Stimulated activated CD4-positive, alpha-beta T cell treated with anti-CD3 and anti-CD28 coated beads, Interleukin-15, amount 100 ng/mL, for 1 hour (primary cell): ENCODE measurements at places on chromosomes 3 and 15.

DNA sequence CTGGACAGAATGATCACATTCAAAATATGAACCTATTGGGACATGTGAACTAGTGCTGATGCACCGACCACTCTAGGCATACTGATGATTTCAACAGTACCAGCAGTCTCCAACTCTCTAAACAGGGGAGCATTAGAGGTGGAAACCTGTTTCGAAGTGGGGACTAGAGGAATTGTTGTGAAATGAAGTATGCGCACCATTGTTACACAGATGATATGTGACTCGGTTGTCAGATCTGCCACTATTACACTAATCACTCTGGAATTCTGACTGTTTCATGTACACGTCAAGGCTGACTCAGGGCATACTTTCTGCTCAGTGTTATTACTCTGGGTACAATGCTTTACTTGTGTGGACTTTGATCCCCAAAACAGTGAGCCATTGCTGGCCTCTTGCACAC is 198.2 kb upstream of the UBE2E2 start:
- no peak for DNase-seq

DNA sequence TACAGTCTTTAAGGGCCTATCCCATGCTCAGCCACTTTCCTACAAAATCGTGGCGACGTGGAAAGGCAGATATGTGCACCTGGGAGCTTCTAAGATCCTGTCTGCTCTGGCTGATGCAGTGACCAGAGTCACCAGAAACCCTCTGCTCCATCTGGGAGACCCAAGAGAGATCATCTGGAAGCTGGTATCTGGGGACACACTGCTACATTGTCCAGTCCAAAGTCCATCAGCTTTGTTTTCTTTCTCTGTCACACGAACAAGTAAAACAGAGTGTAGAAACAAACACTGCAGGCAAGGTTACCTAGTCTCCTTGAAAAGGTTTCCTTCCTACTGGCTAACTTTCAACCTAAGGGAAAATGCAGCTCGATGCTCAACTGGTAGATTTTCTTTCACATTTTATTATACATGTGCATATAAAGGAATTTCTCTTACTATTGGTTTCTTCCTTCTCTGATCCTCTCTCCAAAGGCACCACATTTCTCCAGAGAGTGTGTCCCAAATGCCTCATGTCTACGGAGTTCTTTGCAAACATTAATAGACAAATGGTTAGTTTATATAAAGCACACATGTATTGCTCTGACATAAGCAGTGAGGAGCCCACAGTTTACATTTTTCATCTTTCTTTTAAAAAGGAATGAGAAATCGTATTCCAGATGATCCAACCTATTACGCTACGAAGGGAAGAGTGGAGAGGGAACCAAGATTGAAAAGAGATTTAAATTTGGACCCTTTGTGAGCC is 8.3 kb upstream of the GREM1 start:
- no peak for DNase-seq

DNA sequence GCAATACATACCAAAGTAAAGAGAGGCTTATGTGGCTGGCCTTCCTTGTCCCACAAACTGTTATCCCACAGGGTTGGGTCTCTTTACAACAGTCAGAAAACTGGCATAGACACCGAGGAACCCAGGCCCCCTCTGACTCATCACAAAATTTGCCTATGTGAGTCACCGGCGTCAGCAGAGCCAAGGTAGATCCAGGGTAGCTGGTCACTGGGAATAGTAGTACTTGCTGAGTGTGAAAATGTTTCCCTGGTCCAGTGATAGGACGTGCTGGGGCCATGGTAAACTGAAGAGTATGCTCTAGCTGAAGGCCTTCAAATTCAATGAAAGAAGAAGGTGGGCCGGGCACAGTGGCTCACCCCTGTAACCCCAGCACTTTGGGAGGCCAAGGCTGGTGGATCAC is 27.1 kb upstream of the SKIL start:
- DNase-seq, result no peak

- no peak for DNase-seq
Measured at GRCh38 chr3:32780735-32781210, 37.0 kb upstream of the TRIM71 start.

DNA sequence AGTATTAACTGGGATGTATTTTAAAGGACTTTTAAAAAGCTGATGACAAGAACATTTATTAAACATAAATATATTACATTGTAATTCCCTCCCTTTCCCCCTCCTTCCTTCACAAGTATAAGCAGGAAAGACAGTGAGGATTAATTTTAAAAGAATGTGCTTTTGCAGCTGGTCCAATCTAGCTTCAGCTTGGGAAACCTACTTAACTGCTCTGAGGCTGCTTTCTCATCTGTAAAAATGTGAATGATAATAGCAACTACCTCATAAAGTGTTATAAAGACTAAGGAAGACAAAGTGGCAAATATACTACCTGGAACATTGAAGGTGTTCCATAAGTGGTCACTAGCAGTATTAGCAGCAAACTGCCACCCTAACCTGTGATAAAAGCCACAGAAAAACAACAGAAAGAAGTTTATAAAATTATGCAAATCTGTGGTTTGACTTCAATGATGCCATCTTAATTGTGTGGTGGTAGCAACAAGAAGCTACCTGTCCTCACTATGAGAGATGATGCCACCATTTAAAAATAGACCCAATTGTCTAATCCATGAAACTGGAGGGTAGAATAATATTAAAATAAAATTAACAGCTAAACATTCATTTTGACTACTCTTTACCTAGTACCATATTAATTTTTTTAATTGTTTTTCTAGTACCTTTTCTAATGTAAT is 20.0 kb downstream of the DHX36 start:
- no peak for DNase-seq

DNA sequence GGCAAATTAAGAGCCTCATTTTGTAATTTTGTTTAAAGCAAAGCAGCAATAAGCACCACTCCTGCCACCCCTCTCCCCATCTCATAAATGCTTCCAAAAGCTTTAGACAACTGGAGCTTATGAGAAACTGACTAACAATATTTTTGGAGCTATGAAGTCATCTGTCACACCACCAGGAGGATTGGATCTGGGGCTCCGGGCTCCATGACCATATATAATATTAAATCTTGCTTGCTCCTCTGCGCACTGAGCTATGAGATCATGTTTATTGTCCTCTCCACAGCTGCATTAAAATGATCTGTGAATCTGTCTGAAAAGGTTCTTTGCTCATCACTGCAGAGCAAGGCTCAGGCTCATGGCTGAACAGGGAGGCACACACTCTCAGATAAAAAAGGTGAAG is 323.7 kb downstream of the ZNF621 start:
- no peak for DNase-seq

GRCh38 chr15:60155661-60156060 is 151.6 kb downstream of the FOXB1 start:
- no peak for DNase-seq

DNA sequence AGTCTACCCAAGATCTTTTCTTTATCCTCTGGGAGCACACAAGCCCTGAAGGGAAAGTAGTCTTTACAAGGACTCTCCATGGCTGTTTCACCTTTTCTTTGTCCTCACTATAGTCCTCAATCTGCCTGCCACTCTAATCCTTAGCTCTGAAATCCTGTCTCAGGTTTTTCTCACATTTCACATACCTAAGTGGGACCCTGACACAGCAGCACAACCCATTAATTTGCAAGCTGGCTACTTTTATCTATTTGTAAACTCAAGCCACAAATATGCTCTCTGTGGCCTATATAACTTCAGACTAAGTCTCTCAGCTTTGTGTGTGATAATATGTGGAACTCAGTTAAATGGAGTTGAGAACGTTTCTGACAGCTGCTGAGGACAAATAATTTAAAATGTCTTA is 19.8 kb downstream of the SIN3A start:
- no peak for DNase-seq

GRCh38 chr3:105480768-105481167 is 114.1 kb downstream of the ALCAM start:
- no peak for DNase-seq

- no peak for DNase-seq
Measured at GRCh38 chr3:175149675-175150074, 290.5 kb downstream of the NAALADL2 start.

DNA sequence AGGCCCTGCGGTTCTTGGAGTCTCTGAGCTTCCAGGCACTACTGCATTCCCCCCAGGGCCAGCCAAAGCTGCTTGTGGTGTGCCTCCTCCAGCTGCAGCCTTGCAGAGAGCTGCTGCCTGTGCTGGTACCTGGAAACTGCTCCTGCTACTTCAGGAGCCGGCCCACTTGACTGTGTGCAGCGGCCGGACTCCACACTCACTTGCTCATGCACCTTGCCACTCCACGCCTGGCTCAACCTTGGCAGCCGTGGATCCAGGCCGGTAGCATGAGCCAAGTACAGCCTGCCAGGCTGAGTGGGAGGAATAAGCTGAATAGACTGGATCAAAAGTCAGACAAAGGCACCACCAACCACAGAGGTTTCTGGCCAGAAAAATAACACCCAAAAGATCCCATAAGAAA is 169.7 kb downstream of the TJP1 start:
- DNase-seq, result no peak

- DNase-seq, result no peak
Measured at GRCh38 chr15:50506121-50506520, 40.3 kb downstream of the USP50 start.

GRCh38 chr15:42315521-42315920 is 42.3 kb upstream of the TMEM87A start:
- no peak for DNase-seq

DNA sequence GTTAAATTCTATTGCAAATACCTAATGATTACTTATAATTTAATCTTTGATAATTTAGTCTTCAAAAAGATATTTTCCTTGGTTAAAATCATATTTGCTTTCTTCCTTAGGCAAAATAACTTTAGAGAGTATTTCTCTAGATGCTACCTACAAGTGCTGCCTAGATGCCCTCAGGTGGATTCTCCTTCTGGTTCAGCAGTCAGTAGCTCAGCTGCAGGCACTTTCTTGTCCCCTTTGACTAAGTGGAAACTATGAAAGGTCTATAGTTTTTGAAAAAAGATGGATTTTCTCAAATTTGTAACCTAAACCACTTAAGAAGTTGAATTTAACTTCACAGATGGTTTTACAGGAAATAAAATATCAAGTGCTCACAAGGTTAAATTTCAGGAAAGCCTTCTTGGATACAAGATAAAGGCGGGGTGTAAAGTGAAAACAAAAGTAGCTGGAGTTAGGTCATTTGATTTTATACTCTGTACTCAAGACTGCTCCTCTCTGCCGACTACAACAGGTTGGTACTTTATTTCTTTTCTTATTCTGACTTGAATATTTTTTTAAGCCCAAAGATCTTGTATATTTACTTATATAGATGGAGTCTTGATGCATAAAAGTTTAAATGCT is at the start of gene ACKR4:
Gene ACKR4, plus strand, starts transcription at position 455 of the 618 bp plus-strand sequence. CDS start 3,128 bp downstream, outside the sequence.
- no peak for DNase-seq

GRCh38 chr3:38601956-38602550 is 47.4 kb downstream of the SCN5A start:
- DNase-seq, result no peak

DNA sequence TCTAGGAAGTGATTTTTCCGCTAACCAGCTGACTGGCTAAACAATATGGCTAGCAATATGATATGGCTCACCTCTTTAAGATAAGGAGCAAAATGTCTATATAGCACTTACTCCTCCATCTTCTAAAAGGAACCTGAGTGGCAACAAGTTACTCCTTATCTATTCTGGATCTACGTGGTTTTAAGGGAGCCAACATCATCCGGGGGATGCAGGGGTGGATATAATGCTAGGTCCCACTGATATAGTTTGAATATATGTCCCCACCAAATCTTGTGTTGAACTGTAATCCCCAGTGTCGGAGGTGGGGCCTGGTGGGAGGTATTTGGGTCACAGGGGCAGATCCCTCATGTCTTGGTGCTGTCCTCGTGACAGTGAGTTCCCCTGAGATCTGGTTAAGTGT is 500.7 kb downstream of the FOXP1 start:
- DNase-seq, result no peak

GRCh38 chr3:136818769-136819391 is at the start of gene SLC35G2:
SLC35G2 (plus strand) TSS chr3:136819126; CDS start chr3:136854461, 35,335 bp downstream.
- no peak for DNase-seq

DNA sequence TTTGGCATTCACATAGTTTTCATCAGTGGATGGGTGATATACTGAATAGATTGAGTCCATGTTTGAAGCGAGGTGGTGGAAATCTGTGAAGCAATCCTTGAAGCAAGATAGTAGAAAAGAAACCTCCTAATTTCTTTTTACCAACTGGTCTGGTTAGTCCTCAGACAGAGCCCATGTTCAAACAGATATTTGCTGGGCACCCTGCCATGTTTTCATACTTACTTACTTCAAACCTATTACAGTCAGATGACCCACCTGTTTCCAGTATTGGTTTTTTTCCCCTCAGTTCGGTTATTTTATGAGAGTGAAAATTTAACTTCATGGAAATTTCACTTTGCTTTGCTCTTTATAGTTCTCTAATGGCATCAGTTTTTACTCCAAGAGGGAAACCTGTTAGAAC is 23.7 kb downstream of the EXOSC7 start:
- no peak for DNase-seq

DNA sequence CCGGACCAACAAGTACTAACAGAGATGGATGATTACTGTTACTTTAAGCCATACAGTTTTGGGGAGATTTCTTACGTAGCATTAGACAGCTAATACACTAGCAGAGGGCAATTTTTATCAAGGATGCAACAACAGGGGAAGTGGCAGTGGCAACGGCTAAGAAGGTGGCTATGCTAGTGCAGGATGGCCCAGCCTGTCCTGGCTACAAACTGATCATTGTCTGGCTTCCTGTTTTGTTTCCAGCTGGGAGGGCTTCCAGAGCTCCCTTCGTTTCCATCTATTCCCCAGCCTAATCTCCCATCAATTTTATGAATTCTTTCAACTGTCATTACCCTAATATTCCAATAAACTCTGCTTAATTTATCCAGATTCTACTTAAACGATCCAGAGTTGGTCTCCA is 16.0 kb upstream of the PLA2G4F start:
- DNase-seq, result no peak

DNA sequence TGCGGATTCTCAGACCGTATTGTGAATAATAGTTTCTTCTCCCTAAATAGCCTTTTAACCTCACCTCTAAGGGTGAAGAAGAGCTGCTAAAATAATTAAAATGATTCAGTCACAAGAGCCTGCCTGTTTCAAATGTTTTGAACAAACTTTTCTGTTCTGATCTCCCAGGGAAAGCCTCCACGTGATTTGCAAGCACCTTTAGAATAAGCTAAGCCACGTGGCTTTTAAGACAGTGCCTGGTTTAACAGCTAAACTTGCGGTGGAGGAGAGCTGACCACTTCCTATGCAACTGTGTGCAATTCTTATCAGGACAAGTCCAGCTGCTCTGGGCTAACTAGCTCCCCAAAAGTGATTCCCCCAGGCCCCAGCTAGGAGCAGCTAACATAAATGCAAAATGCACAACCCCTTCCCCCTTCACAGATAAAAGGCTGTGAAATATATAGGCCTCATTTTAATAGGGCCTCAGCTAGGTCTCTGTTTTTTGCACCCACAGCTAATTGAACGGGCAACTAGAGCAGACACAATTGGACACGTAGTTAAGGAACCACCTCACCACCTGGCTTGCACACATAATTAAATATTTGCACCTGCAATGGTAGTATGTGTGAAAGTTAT is 401.2 kb upstream of the NR2F2 start:
- no peak for DNase-seq

GRCh38 chr3:192494174-192494573 is 233.2 kb downstream of the FGF12 start:
- no peak for DNase-seq

- no peak for DNase-seq
Measured at GRCh38 chr3:149826636-149827035, 13.6 kb downstream of the RNF13 start.

- DNase-seq, result no peak
Measured at GRCh38 chr3:43259626-43260025, 26.7 kb upstream of the SNRK start.
